ENCODE measurements at places on chromosomes 1 and 21. TPM values are rescaled to one million over a fixed set of nuclear protein-coding genes. Genes with fewer than 3 reads are reported as not detected.

CFAP107 gene
- total RNA-seq = not detected

PRKCZ gene
- 20.5 TPM for total RNA-seq

SPRR3 gene
- not detected for total RNA-seq

EXOSC10 gene
- total RNA-seq = 89.3 TPM

MEAF6 gene
- total RNA-seq = 59.9 TPM

SZRD1 gene
- 184 TPM for total RNA-seq

PLOD1 gene
- 15.7 TPM for total RNA-seq

RUNX3 gene
- 141 TPM for total RNA-seq

ANGPTL7 gene
- total RNA-seq = not detected

PRRX1 gene
- not detected for total RNA-seq

DNAI4 gene
- 3.4 TPM for total RNA-seq

TAL1 gene
- not detected for total RNA-seq

NKAIN1 gene
- total RNA-seq = not detected

AMPD1 gene
- not detected for total RNA-seq

PTAFR gene
- 2.2 TPM for total RNA-seq

GRCh38 chr1:1895060-1895418, 4.2 kb upstream of the GNB1 start:
- DNase-seq = no peak

- DNase-seq = no peak
Measured at GRCh38 chr1:43731867-43732531, 24.7 kb downstream of the ST3GAL3 start.

DNA sequence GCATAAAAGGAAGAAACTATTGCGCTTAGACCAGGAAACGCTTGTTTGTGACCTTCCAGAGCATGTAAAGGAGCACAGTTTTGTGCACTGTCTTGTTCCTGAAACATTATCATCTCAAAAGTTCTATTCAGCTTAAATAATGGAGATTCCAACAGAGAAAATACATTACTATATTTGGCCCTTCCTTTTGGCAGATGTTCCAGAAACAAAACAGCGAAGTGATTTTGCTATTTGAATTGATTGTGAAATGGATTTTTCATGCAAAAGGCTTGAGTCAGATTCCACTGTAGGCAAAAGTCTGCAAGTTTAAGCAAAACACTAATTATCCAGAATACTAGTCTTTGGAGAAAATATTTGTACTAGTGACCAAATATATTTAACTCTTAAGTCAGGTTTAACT, 80.3 kb upstream of the PTBP2 start:
- DNase-seq = no peak

- DNase-seq = no peak
Measured at GRCh38 chr1:166221316-166221715, 54.5 kb upstream of the FAM78B start.

DNA sequence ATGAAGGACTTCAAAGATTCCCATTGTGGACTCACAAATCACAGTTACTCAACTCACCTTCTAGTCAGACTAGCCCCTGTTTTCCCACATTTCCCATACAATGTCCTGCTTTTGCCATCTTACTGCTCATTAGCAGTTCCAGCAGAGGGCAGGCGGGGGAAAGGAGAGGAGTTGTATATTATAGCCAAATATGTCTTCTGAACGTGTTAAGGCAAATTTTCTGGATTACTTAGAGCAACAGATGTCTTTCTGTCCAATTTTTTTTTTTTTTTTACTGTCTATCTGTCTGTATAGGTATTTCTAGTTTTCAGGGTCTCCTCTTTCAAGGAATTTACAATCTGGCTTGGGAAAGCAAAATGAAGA, 29.9 kb upstream of the DDAH1 start:
- DNase-seq = no peak

GRCh38 chr1:153957744-153958110, 685 bp downstream of the CRTC2 start:
- DNase-seq = peak; percentile 61

DNA sequence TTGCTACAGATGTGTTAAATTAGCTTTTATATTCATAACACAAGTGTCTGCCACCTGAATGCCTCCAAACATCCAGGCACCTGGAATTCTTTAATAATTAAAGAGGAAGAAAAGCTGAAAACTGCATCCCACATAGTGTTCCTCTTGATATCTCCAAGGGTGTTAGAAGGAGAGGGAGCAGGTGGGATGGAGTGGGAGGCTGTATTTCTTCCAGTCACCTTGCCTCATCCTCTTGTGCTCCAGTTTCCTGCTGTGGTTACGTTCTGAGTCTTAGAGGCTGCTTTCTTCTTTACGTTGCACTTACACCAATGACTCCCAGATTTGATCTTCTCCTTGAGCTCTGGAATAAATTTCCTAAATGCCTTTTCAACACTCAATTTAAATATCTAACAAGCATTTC, 230.3 kb upstream of the LYPLAL1 start:
- no peak for DNase-seq

- DNase-seq = no peak
Measured at GRCh38 chr1:7613106-7613850, 157.8 kb upstream of the VAMP3 start.

- DNase-seq = no peak
Measured at GRCh38 chr1:197919346-197920066, 2.3 kb downstream of the LHX9 start.

GRCh38 chr1:210584439-210585113, 255.9 kb downstream of the HHAT start:
- DNase-seq = peak; percentile 34

- no peak for DNase-seq
Measured at GRCh38 chr1:95232646-95233318, 1.2 kb upstream of the RWDD3 start.

GRCh38 chr1:160645386-160646130, 1.3 kb downstream of the SLAMF1 start:
- DNase-seq = no peak

DNA sequence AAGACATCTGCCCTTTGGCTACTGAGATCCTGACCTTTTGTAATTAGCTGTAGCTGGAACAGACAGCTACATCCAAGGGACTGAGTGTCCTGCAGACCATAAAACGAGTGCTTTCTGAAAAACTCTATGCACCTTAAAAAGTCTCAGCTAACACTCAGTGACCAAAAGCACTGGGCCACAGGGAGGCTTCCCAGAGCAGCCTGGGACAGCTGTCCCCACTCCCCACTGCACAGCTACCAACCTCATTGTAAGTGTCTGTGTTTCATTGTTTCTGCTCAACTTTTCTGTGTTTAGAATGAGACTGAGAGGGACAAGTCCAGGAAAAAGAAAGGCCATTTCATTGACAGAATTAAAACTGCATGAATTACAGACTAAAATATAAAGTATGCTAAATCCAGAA, 80.7 kb downstream of the SMYD2 start:
- no peak for DNase-seq

DNA sequence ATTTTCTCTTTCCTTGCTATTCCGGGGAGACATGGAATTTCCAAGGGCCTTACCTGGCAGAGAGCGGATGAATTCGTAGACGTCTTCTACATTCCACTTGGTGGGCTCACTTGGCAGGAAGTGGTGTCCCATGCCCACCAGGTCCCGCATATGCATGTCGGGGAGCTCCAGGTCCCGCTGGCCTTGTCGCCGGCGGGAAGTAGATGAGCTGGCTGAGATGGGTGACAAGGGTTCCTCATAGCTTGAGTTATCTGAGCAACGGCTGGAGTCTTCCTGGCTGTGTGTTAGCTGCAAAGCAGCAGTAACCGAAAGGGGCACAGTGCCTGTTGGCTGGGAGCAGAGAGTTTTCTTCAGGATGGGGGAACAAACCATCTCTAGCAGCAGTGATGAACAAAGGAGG, 7.9 kb upstream of the A3GALT2 start:
- no peak for DNase-seq

DNA sequence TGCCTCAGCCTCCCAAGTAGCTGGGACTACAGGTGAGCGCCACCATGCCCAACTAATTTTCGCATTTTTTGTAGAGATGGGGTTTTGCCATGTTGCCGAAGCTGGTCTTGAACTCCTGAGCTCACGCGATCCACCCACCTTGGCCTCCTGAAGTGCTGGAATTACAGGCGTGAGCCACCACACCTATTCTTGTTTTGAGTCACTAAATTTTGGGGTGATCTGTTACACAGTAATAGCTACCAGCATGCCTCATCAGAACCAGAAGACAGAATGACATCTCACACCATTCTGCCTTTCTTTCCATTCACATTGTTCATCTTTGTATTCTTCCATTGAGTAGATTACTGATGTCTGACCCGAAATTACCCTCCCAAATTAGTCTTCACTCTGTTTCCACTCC, 9.1 kb downstream of the RHBDL2 start:
- no peak for DNase-seq

DNA sequence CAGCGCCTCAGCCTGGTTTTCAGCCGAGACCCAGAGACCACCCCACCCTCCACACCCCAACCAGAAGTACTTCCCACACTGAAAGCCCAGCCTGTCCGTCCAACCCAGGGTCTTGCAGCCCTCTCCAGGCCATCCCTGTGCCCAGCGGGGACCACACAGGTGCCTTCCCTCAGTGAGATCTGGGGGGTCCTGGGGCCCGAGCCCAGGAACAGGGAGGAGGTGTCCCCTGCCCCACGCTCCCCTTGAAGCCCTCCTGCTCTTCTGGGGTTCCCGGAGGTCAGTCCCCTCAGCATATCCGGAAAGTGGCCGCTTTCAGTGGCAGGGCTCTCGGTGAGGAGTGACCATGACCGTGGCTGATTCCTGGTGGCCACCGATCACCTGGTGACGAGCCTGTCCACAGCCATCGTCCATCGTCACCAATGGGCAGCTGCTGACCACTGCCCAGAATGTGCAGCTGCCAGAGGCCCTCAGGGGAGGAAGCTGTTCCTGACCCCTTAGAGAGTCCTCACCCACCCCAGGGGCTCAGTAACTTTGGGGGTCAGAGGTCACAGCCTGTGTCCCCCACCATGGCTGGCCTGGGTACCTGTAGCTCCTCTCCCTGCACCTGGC, 3.4 kb downstream of the TMEM240 start:
- no peak for DNase-seq

GRCh38 chr1:33684396-33685179, 179.3 kb upstream of the HMGB4 start:
- DNase-seq = no peak

- DNase-seq = no peak
Measured at GRCh38 chr1:45470306-45470798, 20.6 kb downstream of the TESK2 start.

DNA sequence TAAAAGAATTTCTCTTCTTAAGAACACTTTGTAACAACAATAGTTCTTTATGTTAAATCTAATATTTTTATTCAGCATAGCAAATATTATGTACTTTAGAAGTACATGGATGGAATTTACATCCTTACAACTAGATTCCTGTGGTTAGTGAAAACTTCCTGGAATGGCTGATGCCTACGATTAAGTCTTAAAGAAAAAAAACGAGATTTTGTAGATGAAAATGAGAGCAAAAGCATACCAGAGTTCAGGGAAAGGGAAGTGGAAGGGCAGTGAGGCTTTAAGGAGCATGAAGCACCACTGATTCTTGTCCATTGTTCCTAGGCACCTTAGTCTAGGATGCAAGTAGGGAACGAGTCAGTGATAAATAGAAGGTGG, 26.7 kb downstream of the CFH start:
- no peak for DNase-seq

DNA sequence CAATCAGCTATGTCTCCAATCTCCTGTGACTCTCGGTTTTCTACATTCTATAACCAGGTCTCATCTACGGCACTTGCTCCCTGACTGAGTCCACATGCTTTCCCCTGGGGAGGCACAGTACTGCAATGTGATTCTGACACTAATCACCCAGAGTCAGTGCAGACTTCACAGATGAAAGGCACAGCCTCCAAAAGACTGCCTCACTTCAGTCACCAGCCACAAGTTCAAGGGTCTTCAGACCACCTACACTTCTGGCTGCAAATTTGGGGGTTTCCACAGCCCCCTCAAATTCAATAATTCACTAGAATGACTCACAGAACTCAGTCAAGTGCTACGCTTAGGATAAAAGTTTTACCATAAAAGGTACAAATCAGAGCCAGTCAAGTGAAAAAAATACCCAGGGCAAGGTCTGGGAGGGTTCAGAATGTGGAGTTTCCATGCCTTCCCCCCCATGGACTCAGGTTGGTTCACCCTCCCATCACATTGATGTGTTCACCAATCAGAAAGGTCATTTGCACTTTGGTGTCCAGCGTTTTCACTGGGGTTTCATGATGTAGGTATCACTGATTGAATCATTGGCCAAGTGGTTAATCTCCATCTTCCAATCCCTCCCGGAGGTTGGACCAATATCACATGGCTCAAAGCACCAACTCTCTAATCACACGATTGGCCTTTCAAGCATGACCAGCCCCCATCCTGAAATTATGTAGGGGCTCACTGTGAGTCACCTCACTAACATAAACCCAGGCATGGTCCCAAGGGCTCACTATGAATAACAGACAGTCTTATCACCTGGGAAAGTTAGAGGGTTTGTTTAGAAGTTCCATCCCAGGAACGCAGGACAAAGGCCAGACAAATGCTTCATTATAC, 182.9 kb upstream of the CAMK1G start:
- DNase-seq = no peak

DNA sequence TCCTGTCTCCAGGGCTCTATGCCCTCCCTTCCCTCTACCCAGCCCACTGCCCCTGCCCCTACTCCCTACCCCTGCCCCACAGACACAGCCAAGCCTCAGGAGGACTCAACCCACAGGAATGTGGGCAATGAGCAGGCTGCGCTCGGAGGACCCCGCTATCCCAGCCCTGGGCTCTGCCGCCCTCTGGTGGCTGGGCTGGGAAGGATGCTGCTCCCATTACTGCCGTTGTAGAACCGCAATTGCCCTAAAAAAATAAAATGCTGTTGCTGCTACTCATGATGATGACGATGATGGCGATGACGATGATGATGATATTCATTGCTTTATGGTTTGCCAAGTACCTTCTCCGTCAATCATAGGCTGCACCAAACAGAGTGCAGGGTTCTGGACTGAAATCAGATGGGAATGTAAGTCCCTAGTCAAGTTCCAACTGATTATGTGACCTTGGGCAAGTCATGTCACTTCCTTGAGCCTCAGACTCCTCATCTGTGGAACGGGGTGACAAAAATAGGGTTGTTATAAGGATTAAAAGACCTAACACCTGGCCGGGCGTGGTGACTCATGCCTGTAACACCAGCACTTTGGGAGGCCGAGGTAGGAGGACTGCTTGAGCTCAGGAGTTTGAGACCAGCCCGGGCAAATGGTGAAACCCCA, 24.6 kb downstream of the ARHGEF19 start:
- peak; percentile 69 for DNase-seq

DNA sequence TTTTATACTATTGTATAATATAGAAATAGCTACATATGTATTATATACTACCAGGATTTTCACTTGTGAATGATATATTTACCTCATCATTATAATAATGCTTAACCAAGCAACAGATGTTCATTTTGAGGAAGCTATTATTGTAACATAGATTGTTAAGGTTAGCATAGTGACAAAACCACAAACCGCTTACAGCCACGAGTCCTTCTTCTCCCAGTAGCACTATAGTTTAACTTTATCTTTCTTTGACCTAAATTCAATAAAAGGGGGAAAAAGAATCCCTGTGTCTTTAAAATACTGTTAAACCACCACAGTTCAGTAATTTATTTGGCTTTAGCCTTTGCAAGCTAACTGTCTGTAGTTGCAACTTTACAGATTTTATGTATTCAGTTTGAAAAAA, 1039.4 kb upstream of the B3GALT2 start:
- DNase-seq = no peak
